ENCODE measurements at places on chromosomes 5 and 9.
A peak's percentile ranks its signal among the peaks of the same experiment; 100 is the strongest.

DNA sequence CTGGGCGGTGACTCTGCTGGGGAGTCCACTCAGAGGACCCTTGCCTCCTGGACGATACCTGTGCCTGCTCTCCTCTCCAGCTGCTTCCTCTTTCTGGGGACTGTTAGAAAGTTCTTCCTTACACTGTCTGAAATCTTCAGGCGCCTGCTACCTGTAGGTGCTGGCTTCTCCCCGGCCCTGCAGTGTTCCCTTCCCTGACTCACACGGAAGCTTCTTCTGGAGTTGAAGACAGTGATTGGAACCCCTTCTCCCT, 562 bp downstream of the GSN start:
- no peak for DNase-seq

GRCh38 chr5:129763651-129764050, 15.8 kb downstream of the MINAR2 start:
- DNase-seq: no peak

GRCh38 chr5:115507681-115508080, 36.9 kb downstream of the FEM1C start:
- DNase-seq: peak; percentile 45

DNA sequence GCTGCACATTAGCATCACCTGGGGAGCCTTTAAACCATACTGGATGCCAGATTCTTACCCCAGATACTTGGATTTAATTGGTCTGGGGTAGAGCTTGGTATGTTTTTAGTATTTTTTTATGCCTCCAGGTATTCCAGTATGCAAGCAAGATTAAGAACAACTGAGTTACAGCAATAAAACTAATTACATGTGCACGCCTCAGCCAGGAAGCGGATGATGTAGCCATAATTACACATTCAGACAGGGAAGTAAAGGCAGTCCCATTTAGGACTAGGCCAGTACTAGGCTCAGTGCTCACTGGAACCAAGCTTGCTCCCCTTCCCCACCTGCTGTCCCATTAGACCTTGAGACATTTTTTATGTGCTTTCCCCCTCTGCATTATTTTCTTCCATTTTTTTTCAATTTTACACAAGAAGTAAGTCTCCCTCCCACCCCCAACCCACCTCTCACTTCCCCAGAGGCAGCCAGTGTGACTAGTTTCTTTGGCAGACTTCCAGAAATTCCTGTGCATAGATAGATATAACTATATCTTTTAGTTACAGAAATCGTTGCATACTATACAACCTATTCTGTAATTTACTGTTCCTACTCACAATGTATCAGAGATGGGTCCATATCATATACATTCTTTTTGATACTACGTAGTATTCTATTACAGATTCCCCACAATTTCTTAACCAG, 7.1 kb upstream of the GNAQ start:
- no peak for DNase-seq

- no peak for DNase-seq
These were observed 251.2 kb upstream of the RORB start for GRCh38 chr9:74245866-74246497.

DNA sequence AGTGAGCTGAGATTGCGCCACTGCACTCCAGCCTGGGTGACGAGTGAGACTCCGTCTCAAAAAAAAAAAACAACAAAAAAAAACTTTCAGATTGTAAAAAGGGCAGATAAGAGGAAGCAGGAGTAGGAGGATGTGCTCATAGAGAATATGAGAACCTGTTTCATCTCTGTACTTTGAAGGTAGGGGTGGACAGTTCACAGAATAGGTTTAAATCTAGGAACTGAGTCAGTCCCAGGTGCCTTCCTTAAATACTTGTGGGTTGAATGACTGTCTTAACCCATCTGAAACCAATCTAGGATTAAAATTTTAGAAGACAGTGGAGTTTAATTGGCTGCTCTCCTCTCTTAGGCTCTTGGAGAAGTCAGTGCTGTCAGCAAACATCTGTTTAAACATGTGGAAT, 12.4 kb downstream of the POLK start:
- no peak for DNase-seq

DNA sequence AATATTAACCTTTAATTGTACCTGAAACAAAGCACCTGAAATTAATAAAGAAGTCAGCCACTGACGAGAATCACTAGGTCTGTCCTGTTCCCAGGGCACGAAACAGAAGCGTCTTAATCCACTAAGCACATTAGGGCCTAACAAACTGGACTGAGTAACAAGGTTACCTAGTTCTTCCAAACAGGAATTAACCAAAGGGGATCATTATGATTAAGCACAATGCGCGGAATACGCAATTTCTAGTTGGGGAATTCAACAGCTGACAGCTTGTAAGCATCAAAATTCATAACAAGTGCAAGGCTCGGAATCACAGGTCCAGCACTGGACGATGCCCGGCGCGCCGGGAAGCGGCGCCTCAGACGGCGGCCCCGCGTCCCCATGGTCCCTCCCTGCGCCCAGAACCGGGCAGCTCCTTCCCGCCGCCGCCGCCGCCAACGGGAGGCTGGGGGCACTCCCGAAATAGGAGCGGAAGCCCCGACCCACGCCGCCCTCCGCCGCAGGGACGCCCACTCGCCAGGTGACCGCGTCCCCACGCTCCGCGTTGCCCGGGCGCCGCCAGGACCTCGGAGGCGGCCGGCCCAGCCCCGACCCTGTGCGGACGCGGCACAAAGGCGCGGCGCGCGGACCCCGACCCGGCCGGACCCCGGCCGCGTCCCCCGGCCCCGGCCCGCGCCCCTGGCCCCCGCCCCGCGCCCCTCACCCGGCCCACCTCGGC, 898 bp downstream of the CAMSAP1 start:
- DNase-seq: peak; percentile 64

GRCh38 chr5:128338649-128339048, 199.4 kb downstream of the FBN2 start:
- DNase-seq: no peak

DNA sequence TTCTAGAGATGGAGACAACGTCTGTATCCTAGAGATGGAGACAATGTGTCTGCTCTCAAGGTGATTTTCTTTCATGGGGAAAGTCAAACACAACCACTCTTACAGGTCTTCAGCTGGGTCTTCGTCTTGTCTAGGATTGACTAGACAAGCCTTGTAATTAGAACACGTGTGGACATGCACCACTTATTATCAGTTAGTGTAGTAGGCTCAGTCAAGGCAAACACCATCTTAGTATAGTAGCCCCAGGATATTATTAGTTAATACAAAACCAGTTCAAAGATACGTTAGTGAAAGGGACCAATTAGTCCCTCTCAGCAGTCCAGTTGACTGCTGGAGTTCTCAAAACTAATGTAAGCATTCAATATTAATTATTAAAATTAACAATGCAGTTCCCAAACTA, 15.1 kb upstream of the CCL28 start:
- DNase-seq: no peak

GRCh38 chr5:55538661-55539060, 3.9 kb upstream of the PLPP1 start:
- peak; percentile 8 for DNase-seq

GRCh38 chr5:90162324-90162723, 247.2 kb downstream of the CETN3 start:
- no peak for DNase-seq

DNA sequence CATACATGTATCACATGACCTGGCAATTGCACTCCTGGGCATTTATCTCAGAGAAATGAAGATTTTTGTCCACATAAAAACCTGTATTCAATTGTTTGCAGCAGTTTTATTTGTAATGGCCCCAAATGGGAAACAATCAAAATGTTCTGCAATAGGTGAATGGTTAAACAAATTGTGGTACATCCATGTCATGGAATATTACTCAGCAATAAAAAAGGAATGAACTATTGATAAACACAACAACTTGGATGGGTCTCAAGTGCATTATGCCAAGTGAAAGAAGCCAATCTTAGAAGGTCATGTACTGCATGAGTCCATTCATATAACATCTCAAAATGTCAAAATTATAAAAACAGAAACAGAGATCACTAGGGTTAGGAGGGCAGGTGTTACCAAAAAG, 1.5 kb upstream of the NDUFS4 start:
- DNase-seq: no peak

GRCh38 chr5:137838976-137839375, 28.7 kb upstream of the MYOT start:
- DNase-seq: no peak

GRCh38 chr5:14572385-14572784, 9.2 kb upstream of the OTULINL start:
- DNase-seq: no peak

GRCh38 chr5:51172903-51173626, 210.2 kb upstream of the ISL1 start:
- no peak for DNase-seq

DNA sequence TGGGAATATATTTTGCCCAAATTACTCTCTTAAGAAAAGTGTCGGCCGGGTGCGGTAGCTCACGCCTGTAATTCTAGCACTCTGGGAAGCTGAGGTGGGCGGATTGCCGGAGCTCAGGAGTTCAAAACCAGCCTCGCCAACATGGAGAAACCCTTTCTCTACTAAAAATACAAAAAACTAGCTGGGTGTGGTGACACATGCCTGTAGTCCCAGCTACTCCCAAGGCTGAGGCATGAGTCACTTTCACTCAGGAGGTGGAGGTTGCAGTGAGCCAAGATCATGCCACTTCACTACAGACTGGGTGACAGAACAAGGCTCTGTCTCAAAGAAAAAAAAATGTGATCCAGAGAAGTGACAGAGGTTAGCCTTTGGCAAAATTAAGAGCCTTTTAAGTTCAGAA, 26.4 kb upstream of the TMEM171 start:
- DNase-seq: peak; percentile 68

DNA sequence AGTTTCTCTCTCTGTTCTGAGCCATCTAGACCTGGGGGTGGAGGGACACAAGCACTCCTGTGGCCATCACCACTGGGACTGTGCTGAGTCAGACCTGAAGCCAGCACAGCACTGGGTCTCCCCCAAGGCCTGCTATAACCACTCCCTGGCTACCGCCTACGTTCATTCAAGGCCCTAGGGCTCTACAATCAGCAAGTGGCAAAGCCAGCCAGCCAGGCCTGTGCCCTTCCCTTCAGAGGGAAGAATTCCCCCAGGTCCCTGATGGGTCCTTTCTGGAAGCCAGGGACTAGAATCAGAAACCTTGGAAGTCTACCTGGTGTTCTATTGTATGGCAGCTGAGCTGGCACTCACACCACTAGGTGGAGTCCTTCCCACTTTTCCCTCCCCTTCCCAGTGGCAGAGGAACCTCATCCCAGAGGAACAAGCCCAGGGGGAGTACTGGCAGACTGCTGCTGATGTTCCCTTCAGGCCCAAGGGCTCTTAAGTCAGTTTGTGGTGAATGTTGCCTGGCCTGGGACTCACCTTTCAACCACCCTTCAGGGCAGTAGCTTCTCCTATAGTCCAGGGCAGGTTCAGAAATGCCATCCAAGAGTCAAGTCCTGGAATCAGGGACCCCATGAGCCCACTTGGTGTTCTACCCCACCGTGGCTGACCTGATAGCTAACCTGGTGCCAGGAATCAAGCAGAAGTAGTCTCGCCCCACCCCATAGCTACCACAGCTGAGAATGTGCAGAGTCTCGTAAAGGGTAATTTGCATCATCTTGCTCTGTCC, 20.0 kb downstream of the JMY start:
- DNase-seq: peak; percentile 29

DNA sequence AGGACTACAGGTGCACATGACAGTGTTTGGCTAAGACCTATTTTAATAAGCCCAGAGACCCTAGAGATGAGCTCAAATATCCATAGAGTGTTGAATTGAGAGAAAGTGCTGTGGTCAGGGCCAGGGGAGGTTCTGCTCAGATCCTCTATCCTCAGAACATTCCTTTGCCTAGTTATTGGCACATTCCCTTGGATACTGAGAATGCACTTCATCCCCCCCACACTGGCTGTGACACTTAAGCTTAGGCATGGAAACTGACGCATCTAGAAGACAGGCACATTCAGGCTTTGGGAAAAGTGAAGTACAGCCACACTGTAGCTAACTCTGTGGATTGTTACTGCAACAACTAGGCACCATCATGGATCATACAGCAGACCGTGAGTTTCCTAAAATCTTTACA, 27.1 kb upstream of the RASGRF2 start:
- DNase-seq: peak; percentile 71

DNA sequence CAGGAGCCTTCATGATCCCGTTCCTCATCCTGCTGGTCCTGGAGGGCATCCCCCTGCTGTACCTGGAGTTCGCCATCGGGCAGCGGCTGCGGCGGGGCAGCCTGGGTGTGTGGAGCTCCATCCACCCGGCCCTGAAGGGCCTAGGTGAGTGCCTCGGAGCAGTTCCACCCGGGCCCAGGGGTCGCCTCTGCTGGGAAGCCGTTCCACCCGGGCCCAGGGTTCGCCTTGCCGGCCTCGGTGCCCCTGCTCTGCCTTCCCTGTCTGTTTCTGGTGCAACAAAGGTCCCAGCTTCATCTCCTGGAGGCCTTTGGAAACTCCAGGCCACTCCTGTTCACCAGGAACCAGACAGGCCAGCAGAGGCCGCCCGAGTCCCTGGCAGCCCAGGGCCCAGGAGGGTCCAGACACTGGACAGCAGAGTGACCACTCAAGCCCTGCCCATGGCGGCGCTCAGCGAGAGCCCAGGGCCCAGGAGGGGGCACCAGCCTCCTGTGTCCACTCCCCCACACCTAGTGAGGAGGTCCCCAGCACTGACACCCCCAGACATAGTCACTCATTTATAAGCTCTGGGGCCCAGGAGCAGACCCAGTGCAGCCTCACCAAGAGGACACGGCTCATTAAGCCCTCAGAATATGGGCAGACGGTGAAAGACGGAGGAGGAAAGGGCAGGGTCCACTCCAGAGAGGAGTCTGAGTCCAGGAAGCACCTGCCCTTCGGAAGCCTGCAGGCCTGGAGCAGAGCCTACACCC, 7.5 kb downstream of the SLC6A19 start:
- peak; percentile 47 for DNase-seq

DNA sequence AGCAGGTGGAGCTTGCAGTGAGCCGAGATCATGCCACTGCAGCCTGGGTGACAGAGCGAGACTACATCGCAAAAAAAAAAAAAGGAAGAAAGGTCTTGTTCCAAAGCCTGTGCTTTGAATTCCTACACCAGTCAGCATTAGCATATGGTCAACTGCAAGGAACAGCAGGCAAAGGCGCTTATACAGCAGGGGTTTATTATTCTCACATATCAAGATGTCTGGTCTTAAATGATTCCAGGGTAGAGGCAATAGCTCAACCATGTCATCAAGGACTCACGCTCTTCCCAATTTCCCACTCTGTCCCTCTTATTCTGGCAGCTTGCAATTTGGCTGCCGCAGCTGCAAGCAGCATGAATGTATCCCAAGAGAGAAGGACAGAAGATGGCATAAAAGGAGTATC, 28.6 kb upstream of the HRH2 start:
- no peak for DNase-seq

DNA sequence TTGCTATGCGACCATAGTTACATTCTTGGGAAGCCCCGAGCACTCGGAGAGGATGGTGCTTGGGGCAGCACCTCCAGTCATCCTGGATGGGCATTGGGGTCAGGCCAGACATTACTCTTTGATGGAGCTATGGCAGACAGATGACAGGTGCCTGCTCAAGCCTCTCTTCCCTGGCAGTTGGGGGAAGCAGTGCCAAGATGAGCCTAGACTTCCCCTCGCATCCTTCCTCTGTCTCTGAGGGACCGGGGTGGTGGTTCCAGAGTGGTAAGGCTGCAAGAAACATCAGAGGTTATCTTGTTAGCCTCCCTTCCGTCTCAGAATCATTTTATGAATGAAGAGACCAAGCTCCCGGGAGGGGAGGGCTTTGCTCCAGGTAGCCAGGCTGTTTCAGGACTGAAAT, 2.8 kb upstream of the HMCN2 start:
- DNase-seq: no peak
